ENCODE measurements at places on chromosomes 16 and 17.

DNA sequence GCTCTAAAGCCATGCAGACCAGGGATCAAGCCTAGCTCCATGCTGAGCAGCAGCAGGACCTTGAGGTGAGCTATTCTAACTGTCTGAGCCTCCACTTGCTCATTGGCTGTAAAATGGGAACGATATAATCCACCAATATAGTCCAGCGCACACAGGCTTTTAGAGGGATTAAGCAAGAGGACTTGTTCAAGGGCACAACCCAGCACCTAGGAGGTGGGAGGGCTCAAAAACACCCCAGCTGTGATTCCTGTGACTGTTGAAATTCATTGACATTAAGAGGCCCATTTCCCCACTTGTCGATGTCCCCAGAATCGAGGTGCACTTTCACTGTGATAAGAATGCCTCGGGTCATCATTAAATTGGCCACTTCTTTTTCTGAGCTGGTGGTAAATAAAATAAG is 4.1 kb downstream of the USH1G start:
- no peak for DNase-seq

- DNase-seq: peak; percentile 53
These were observed 199.9 kb downstream of the LGALS9B start for GRCh38 chr17:20267459-20267842.

DNA sequence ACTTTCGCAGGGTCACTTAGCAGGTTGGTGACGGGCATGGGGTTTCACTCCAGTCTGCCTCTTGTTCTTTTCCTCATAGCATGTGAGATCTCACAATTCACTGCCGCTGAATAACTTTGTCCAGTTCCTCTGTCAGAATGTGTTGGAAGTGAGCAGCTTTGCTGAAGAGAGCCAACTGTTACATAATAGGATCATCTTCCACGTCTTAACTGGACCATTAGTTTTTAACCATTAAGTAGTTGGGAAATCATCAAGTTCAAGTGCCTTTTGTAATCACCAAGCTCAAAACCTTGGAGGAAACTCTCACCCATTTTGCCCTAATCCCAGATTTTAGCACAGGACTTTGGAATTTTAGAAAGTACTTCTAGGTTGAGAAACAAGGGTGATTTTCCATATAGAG is 290.6 kb downstream of the WWOX start:
- DNase-seq: no peak

DNA sequence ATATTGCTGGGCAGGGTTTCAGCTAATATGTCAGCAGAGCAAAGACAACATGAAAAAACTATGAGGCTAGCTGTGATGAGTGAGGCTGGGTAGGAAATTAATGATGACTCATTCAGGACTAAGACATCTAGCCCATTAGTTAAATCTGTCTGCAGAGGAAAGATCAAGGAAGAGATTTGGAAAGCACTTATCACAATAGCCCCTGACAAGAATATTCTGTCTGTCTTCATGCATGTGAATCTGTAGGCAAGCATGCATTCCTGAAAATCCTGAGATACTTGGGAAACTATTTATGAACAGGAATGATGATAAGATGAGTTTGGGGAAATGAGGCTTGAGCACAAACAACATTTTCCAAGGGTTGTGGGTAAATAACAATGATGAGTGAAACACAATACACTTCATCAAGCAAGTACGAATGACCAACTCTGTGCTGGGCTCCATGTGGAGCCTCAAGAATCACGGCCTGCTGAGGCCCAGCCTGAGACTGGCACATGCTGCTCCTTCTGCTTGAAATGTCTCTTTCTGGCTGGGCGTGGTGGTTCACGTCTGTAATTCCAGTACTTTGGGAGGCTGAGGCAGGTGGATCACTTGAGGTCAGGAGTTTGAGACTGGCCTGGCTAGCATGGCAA is 96.5 kb upstream of the ASIC2 start:
- no peak for DNase-seq

- peak; percentile 65 for DNase-seq
These were observed 21.6 kb downstream of the POLR3E start for GRCh38 chr16:22318690-22319358.

DNA sequence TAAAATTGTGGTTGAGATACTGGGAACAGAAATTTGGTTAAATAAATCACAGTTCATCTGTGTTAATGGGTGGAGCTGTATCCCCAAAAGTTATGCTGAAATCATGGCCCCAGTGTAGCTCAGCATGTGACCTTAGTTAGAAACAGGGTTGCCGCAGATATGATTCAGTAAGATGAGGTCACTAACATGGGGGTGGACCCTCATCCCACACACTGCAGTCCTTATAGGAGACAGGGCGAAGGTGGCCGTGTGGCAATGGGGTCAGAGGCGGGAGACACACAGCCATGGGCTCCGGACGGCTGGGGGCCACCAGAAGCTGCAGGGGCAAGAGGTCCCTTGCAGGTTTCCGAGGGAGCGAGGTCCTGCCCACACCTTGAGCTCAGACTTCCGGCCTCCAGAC is 10.7 kb downstream of the GALNS start:
- DNase-seq: no peak

DNA sequence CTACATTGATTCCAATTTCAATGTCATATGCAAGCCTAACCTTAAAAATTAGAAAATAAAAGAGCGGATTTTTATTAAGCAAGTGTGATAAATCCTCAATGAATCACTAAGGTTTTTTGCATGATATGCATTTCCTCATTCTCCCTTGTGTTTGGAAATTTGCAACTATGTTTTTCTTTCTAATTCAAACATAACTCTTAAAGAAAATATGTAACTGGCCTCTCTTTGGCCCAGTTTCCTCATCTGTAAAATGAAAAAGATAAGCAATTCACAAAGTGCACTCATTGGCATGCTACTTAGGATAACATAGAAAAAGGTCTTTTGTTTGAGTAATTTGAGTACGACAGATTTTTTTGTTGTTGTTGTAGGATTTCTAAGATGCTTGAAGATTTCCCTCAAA is 295.5 kb downstream of the CDH11 start:
- DNase-seq: no peak

GRCh38 chr16:81481207-81481821 is 36.7 kb downstream of the CMIP start:
- peak; percentile 35 for DNase-seq

DNA sequence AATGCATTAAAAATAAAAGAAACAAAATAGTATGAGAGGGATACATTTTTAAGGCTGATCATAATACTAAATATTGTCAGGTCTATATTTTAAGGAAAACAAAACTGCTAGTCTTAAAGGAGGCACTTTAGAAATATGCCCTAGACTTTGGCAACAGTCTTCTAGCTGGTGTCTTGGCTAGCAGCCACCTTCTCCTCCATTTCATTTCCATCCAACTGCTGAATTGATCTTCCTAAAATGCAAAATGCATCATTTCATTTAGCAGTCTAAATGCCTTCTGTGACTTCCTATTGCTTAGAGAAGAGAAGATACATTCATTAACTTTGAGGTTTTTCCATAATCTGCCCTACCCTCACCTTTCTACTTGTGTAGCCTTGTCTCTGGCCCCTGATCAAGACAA is 1404.1 kb downstream of the CDH11 start:
- no peak for DNase-seq

DNA sequence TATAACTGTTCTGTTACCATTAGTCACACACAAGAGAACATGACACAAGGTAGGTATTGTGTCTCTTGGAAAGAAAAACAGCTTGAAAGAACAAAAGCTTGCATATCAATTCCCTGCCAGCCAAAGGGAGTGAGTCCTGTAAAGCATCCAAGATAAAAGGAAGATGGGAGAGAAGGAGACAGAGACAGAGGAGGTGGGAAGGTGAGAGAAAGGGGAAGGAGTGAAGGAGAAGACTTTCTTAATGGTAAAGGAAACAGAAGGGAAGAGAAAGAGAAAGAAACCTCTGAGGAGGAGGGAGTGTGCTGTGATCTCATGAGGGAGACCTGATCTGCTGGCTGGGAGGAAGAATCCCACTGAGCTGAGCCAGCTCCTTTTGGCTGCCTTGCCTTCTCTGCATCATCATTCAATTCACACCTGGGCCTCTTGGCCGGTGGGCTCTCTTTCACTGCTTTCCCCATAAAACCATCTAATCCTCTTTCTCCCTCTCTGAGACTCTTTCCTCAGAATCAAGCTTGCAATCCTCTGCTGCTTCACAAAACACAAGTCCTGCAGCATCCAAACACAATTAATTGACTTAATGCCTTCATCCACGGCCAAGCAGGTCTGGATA is 271.6 kb downstream of the ABCC12 start:
- no peak for DNase-seq

DNA sequence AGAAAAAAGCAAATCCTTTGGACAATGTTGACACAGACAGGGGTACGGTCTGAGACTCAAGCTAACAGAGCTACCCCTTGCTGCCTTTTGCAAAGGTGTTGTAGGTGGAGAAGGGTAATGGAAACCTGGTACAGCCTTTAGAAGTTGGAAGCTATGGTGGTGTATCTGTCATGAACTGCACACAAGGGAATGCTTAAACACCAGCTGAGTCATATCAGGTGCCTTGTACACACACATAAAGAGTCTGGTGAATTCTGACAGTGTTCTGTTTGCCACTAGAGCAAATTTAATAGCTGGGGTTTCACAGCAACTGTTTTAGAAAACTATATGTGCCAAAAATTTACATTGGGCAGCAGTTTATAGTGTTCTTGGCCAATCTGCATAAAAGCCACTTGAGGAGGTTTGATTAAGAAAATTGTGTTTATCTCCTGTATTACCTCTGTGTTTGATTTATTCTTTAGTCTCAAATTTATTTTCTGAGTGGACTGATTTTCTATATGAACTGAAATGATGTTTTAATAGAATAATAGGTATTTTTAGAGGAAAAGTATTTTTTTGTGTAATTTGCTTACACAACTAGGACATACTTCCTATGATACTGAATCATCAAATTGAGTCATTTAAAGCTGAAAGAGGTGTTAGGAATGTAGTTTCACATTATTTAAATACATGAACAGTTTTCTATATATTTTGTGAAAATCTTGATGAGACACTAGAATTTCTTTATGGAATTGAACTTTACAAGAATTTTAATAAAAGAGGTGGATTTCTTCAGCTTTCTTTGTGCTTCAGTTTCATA is 136.9 kb downstream of the MAP2K6 start:
- DNase-seq: no peak

- no peak for DNase-seq
These were observed 26.9 kb upstream of the HLF start for GRCh38 chr17:55237841-55238178.

GRCh38 chr17:74435775-74436359 is 4.0 kb downstream of the GPRC5C start:
- DNase-seq: no peak

- DNase-seq: no peak
These were observed 9.2 kb downstream of the UBALD2 start for GRCh38 chr17:76274112-76274956.

Data from CD4-positive, alpha-beta T cell treated with Interleukin-12 subunit alpha and Interleukin-12 subunit beta, for 1 hour (primary cell).